GM03348 (cell line): ENCODE measurements at places on chromosomes 2 and 18.

DNA sequence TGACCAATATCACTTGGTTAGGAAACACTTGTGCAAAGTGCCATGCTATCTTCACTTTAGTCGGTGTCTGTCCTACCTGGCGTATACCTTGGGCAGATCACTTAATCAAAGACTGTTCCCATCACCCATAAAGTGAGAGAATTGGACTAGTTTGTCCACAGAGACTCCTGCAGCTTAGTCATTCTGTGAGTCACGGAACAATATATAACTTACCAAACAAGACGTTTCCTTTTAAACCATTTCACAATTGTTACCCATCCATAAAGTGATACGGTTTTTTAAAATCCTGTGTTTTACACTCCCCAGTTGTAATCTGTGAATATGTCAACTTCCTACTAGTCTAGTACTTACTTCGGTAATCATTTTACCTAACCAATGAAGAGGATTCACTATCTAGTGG, 499.3 kb upstream of the SMIM21 start:
- DNase-seq: no peak

DNA sequence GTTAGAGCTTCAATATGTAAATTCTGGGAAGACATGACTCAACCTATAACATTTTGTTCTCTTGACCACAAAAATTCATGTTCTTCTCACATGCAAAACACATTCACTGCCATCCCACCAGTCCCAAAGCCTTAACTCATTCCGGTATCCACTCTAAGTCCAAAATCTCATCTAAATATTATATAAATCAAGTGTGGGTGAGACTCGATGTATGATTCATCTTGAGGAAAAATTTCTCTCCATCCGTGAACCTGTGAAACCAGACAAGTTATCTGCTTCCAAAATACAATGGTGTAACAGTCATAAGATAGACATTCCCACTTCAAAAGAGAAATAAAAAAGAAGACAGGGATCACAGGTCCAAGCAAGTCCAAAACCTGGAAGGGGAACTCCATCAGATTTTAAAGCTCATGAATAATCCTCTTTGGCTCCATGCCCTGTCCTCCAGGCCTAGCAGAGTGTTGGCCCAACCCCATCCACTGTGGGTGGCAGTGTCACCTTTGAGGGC, 101.3 kb downstream of the RAD51AP2 start:
- DNase-seq: peak; percentile 60

GRCh38 chr2:159797543-159798375, at the start of gene CD302:
Gene CD302 (minus strand): TSS chr2:159798208. CDS start chr2:159798198, 10 bp downstream.
- peak; percentile 93 for DNase-seq

- no peak for DNase-seq
These were observed 21.8 kb downstream of the COLEC12 start for GRCh38 chr18:478681-479080.

- DNase-seq: no peak
These were observed 241.6 kb downstream of the RPIA start for GRCh38 chr2:88933091-88933490.

- no peak for DNase-seq
These were observed 146.8 kb downstream of the MTX2 start for GRCh38 chr2:176415937-176416499.

- no peak for DNase-seq
These were observed 94.3 kb downstream of the DGKD start for GRCh38 chr2:233448575-233448974.

GRCh38 chr18:59484561-59485328, 125.7 kb upstream of the LMAN1 start:
- DNase-seq: no peak

DNA sequence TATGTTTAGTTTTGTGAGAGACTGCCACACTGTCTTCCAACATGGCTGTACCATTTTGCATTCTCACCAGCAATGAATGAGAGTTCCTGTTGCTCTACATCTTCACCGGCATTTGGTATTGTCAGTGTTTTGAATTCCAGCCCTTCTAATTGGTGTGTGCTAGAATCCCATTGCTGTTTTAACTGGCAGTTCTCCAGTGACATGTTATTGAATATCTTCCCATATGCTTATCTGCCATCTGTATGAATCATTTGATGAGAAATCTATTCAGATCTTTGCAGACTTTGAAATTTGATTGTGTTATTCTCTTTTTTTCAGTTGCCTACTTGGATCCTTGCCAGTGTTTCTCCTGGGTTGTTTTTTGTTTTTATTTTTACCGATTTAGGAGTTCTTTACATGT, 99.0 kb downstream of the SNTG2 start:
- DNase-seq: no peak
